BE2C (cell line): ENCODE measurements at places on chromosomes 7 and 10.

GRCh38 chr7:1927937-1928644 is 258.0 kb downstream of the ELFN1 start:
- DNase-seq: no peak

DNA sequence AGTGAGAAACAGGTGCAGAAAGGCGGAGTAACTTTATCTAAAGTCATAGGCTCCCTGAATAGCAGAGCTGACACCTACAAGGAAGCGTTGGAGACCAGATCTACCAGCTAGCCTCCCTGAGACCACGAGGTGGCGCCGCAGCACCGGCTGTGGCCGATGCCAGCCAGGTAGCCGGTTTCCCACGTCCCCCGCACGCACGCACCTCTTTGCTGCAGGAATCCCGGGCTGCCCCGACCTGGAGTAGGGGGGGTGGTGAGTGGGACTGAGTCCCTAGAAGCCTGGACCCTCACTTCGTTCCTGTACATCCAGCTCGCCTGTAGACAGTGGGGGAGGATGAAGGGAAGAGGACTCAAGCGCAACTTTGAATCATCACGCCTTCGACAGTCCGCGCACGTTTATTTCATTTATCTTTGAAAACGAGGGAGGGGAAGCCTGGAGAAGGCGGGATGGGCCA is 3.7 kb downstream of the ELOVL3 start:
- DNase-seq: peak; percentile 84

DNA sequence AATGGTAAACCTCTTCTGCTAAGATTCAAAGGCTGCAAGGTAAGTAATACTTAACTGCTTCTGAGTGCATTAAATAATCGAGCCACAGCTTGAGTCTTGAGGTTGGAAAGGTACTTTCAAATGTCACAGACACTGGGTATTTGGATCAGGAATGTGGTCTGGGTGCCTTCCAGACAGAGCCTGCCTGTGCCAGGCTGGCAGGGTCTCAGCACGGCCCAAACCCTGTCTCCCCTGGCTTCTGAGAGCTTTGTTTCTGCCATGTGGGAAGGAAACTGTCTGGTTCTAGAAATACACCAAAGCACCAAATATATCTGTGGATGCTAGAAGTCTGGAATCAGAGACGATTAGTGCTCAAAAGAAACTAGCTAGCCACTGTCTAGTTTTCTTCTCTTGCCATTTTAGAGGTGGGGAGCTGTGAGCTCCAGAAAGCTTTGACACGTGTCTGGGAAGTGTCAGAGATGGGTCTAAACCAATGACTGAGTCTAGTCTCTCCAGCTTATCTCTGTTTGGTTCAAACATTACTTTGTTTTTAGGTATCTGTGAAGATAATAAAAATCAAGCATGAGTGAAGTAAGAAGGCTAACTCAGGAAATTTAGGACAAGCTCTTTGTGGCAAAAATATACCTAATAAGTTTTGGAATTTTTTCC is 162.8 kb downstream of the CYP26A1 start:
- DNase-seq: no peak

DNA sequence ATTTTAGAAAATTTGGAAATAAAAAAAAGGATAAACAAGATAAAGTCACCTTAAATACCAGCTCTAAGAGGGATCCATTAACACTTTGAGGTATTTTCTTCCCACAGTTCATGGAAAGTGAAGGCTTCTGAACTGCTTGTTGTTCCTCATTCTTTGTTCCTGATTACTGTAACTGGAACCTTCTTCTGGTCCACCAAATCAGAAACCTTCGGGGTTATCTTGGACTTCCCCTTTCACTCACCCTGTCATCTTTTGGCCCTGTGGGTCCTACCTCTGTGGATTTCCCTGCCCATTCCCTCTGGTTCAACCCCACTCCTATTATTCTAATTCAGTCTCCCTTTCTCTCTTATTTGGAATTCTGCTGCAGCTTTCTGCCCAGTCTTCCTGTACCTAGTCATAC is 116.5 kb upstream of the PRPS1L1 start:
- DNase-seq: no peak

DNA sequence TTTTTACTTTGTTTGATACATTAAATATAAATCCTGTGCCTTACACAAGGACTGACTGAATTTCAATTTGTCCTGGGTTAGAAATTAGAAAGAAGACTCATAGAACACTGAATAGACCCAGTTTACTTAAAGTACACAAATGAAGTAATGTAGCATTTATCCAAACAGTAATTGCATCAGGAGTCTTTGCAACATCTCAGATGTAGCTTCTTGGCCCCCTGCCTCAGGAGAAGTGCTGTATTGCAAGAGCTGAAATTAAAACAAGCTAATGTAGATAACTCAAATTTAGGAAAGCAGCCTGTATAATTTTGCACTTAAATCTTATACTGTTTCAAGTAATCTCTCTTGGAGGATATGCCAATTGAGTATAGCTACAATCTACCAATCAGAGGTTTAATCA is 54.3 kb upstream of the KCND2 start:
- no peak for DNase-seq

DNA sequence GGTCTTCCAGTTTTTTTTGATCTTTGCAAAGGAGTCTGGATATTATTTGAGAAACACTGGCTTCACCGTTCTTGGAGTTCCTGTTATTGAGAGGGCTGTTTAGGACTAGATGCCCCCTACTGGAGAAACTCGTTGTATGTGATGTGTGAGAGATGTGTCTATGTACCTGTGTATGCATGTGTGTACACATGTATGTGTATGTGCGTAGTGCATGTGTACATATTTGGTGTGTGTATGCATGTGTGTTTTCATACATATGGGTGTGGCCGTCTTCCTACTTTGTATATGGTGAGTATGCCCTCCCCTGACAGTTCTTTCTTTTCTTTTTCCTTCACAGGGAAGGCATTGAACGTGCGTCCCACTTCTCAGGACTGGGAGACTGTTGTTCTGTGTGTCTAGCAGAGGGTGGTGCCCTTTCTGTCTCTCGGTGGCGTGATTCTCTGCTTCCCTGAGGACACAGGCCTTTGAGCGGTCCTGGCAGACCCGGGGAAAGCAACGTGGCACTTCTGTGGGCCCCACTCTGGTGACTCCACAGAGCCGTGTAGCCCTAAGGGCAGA is 3.0 kb upstream of the CALHM3 start:
- peak; percentile 64 for DNase-seq

DNA sequence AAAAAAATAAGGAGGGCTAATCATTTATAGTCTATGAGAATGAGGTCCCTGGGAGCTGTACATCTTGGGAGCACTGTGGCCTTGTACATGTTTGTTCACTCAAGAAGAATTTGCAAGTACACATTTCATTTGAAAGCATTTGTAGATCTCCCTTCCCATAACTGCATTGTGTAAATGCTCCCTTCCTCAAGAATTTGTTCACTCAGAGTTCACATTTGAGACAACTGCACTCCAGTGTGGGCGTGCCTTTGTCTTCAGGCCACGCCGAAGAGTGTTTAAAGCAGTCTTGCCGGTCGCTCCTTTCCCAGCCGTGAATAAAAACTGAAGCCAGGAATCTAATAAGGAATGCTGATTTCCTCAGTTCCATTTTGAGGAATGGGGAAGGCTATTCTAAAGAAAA is 291.1 kb upstream of the LYZL1 start:
- no peak for DNase-seq

GRCh38 chr7:84647797-84648757 is 453.5 kb upstream of the SEMA3A start:
- DNase-seq: no peak

- DNase-seq: no peak
Observed at GRCh38 chr10:5595591-5595990, 70.8 kb downstream of the ASB13 start.

GRCh38 chr7:155922067-155922816 is 110.0 kb upstream of the SHH start:
- no peak for DNase-seq

GRCh38 chr7:72492461-72493065 is 80.4 kb upstream of the CALN1 start:
- DNase-seq: peak; percentile 14

DNA sequence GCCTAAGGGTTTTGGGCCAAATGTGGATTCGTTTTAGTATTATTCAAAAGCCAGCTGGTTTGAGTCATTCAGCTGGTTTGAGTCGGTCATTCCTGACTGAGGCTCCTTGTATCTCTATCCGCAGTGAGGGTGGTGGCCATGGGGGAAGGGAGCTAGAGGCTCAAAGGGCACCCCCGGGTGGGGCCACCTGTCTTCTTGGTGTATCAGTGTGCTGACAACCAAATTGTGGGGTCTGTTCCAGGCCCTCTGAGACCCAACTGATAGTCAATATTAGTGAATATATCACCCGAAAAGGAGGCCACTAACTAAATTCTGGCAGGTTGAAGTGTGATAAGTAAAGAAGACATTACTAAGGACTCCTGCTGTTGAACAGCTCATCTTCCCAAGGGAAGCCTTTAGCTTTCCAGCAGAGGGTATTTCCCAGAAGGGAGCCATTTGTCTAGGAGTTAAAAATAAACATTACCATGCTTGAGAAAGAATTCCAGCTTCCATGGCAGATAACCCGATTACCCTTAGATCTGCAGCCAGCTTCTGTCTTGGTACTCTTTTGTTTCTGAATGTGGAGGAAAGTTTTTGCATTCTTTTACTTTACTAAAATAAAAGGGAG is 29.9 kb upstream of the DDX50 start:
- DNase-seq: peak; percentile 25
